T follicular helper cell (primary cell): ENCODE measurements at places on chromosomes 7 and 10.

GRCh38 chr7:117972606-117973005 lies 99.4 kb upstream of the CTTNBP2 start:
- DNase-seq, result no peak

GRCh38 chr10:47269294-47269693 lies 30.7 kb upstream of the GDF10 start:
- DNase-seq, result no peak

GRCh38 chr10:26627324-26627723 lies 70.2 kb upstream of the PDSS1 start:
- no peak for DNase-seq

- no peak for DNase-seq
Observed at GRCh38 chr7:157528785-157529341, 192.1 kb downstream of the DNAJB6 start.

DNA sequence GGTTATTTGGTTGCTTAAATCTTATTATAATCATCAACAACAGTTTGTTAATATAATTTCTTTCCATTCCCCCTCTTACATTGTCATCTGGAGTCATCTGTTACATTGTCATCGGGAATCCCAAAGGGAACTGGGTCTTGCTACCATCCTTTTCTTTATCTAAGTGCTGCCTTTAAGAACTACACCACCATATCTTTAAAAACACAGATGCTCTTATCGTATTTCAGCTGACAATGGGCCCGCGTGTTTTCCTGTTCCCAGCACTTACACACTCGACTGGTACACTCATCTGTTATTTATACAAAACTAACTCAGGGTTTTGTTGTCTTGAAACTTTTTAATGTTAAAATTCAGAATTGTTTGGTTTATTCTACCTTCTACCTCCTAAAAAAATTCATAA lies 256.2 kb upstream of the MGMT start:
- no peak for DNase-seq

DNA sequence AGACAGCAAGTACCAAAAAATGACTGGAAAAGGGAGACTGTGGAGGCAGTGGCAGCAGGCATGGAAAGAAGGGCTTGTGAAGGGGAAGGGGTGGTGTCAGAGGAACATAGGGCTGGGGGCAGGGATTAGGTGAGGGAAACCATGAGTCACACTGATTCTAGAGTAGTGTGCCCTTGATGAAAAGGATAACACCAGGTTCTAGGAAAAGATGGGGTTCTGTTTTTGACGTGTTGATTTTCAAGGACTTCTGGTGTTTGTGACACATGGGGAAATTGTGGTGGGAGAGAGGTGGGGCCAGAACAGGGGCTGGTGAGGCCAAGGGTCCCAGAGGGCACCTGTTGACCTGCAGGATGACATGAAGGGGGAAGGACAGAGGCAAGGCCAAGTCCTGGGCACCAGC lies 57.1 kb downstream of the FIGNL1 start:
- no peak for DNase-seq

- DNase-seq, result no peak
Observed at GRCh38 chr10:119205894-119206602, 1.3 kb upstream of the GRK5 start.

DNA sequence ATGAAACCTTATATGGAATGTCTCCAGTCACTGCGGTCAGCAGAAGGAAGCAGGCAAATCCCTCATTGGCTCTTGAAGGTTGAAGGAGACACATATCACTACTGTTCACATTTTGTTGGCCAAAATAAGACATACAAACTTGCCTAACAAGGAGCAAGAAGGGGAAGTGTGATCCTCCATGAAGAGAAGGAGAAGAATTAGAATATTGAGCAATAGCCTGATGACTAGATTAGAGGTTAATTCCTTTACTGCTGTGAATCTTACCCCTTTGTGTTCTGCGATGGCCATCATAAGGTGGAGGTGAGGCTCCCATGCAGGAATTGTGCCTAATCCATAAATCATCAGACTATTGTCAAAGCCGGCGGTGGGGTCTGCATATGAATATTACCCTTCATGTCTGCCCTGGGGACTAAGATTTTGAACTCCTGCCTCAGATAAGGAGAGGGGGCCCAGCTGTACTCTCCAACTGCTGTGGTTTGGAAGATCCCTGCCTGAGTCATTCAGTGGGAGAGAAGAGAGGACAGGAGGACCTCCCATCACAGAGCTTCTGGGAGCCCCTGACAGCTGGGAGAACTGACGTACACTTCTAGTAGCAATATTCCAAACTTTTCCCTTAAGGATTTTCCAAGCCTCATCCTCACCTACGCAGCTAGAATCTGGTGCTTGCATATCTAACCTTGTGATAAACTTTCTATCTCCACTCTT lies 398.5 kb downstream of the REEP3 start:
- no peak for DNase-seq

DNA sequence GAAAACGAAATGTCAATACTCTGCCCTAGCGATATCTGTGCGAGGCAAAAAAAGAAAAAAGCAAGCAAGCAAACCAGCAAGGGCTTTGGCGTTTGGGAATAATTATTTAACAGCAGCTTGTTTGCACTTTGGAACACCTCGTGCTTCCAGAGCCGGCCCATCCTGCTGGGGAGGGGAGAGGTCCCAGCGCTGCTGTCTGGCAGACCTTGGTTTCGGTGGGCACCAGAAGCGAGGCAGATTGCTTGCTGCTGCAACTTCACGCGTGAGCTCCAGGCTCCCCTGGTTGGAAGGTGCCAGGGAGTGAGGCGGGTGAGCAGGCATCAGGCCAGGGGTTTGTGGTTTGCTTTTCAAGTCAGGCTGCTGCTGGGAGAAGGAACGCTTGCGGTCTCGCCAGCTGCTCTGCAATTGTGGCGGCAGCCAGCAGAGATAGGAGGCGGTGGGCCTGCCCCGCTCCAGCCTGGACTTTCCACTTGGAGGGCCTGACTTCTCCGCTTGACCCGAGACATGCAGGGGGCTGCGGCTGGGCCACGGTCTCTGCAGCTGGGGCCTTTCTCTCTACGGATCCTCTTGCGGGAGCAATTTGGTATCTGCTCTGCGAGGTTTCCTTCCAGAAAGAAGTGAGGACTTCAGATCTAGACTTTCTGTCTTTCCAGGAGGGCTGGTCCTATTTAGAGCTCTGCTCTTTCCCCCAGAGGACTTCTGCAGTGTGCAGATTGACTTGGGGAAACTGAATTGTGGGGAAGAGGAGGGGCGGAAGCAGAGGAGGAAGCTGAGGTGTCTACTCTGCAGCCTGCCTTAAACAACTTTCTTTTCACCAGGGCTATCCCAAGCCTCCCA lies 131.4 kb downstream of the PRPF18 start:
- peak; percentile 12 for DNase-seq

DNA sequence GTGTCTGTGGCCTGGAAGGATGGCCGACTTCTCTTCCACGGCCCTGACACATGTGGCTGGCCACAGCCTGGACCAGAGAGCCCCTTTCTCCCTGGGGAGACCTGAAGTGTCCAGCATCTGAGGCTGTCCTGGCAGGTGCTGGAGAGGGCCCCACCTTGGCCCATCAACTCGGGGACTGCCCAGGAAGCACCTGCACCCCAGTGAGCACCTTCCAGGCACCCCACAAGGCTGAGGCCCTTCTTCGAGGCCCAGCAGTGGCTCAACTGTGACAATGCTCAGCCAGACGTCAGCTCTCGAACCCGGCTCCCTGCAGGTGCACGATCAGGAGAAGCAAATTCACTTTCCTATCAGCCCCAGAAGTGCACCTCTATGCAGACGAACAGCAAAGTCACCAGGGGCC lies 24.3 kb downstream of the RGS10 start:
- no peak for DNase-seq

- DNase-seq, result no peak
Observed at GRCh38 chr7:143369678-143370651, 7.5 kb upstream of the FAM131B start.

- no peak for DNase-seq
Observed at GRCh38 chr7:99485094-99485493, 12.4 kb downstream of the ZNF789 start.

DNA sequence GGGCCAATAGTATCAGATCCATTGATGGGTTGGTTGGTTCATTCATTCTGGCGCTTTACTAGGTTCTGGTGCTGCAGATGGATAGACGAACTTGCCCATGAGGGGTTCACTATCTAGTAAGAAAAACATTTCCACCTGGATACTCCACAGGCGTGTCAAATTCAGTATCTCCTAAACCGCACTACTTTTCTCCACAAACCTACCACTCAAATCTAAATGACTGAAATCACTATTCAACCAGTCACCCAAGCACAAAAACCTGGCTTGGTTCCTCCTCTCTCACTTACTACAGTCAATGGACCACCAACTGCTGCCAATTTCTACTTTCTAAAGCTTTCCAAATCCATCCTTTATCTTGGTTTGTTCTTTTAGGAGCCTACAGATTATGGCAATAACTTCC lies 572 bp downstream of the AGK start:
- DNase-seq, result no peak

GRCh38 chr7:101988513-101988912 lies 171.1 kb downstream of the CUX1 start:
- no peak for DNase-seq

- DNase-seq, result peak; percentile 81
Observed at GRCh38 chr7:155205368-155206317, 92.0 kb upstream of the INSIG1 start.

DNA sequence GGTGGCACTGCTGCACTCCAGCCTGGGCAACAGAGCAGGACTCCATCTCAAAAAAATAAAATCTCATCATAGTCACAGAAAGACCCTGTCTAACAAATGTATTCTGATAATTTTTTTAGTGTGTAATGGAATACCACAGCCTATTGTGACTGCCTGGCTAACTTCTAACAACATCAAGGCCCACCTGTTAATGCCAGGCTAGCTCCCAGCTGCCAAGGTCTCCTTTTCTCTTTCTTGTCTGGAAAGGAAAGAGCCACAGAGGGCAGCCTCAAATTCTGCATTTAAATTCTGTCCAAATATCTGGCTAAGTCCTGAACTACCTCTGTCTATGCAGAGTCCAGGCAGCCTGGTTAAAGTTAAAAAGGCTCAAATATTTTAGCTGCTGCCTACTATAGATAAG lies 700.9 kb downstream of the MAGI2 start:
- DNase-seq, result no peak

DNA sequence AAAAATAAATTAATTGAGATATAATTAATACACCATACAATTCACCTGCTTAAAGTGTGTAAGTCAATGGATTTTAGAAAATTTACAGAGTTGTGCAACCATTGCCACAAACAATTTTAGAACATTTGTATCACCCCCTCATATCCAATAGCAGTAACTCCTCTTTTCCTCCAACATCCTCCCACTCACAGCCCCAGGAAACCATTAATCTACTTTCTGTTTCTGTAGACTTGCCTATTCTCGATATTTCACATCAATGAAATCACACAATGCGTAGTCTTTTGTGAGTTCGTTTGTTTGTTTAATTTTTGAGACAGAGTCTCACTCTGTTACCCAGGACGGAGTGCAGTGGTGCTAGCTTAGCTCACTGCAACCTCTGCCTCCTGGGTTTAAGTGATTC lies 13.7 kb upstream of the HERC4 start:
- DNase-seq, result no peak

DNA sequence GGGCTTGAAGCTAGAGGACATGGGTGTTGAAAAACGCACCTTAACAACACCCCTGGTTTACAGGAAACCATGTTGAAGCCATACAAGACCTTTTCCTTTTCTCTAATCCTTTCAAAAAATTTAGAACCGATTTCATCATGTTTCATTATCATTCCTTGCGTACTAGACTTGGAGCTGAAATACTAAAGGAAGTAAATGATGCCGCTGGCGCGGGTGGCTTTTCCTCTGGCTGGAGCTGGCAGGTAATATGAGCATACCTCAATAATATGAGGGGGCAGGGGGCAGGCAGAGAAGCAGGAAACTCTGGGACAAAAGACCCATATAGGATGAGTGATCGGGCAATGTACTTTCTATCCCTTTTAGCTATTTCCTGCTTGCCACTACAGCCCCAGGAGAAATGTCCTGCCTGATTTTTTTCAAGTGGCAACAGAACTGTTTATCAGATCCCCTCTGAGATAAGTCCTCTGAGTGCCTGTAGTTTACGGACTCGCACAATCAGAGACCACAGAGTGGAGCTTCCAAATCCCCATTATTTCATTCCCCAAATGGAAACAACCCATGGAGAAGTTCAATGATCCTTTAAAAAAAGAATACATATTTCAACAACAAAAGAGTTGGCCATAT lies 450.1 kb downstream of the KCNMA1 start:
- no peak for DNase-seq

- DNase-seq, result no peak
Observed at GRCh38 chr7:80014511-80014910, 120.1 kb upstream of the GNAI1 start.

DNA sequence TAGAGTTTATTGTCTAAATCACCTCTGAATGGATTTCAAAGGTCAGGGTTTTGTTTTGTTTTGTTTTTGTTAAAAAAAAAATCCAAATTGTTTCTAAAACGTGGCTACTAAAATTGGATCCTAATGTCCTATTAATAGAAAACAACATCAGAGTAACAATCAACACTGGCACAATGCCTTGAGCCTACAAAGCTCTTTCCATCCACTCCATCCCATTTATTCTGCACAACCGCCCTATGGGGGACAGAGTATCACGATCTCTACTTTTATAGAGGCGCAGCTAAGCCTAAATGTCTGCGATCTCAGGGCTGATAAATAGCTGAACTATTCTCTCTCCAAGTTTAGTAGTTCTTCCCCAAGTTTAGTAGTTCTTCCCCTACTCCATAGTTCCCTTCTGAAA lies 78.8 kb downstream of the FGFR2 start:
- DNase-seq, result no peak

DNA sequence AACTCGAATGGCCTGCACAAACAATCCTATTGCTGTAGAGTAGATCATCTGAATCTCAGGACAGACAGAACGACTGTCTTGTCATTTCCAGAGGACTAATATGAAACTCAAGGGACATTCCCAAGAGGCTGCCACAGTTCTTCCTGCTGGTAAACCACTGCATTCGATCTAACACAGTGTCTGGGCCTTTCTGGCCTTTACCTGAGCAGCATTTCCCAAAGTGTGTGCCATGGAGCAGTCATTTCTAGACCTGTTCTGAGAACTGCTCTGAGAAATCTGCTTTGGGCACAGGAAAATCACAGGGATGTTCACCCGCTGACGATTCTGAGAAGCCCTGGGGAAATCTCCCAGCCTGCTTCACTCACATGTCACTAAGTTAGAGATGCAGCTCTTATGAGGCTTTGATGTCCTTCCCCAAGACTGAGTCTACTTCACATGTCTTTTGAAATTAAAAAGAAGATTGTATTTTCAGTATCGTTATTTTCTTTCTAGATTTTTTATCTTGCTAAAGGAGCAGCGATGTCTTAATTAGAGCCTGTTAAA lies 18.4 kb downstream of the GPNMB start:
- DNase-seq, result no peak

GRCh38 chr10:62194924-62195674 lies 73.5 kb downstream of the RTKN2 start:
- DNase-seq, result no peak
